ENCODE measurements at places on chromosomes 7 and 10.

- no peak for DNase-seq
These were observed 140.0 kb downstream of the LHPP start for GRCh38 chr10:124601431-124602120.

DNA sequence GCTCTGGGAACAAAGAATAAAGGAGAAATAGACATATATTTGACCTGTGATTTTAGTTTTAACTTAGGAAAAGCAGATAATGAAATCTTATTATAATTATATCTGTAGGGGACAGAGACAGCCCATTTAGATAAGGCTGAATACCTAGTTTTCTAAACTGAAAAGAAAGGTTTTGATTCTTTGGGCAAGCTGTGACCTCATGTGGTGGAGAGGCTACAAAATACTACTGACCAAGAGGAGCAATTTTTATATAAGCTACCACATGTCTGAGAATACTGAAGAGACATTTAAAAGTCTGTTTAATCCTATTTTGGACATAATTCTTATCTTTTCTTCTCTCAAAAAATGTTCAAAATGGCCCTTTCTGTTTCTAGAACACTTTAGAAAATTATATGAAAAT is 271.0 kb downstream of the MTERF1 start:
- no peak for DNase-seq

- no peak for DNase-seq
These were observed 89.5 kb downstream of the VWDE start for GRCh38 chr7:12314199-12314598.

GRCh38 chr10:66234872-66235271 is 691.0 kb upstream of the LRRTM3 start:
- no peak for DNase-seq

- no peak for DNase-seq
These were observed 71.9 kb downstream of the FOXL3 start for GRCh38 chr7:361680-362401.

GRCh38 chr10:131461093-131461492 is 149.6 kb upstream of the TCERG1L start:
- DNase-seq: no peak

- DNase-seq: no peak
These were observed 138.2 kb downstream of the SNX13 start for GRCh38 chr7:17802056-17802455.

DNA sequence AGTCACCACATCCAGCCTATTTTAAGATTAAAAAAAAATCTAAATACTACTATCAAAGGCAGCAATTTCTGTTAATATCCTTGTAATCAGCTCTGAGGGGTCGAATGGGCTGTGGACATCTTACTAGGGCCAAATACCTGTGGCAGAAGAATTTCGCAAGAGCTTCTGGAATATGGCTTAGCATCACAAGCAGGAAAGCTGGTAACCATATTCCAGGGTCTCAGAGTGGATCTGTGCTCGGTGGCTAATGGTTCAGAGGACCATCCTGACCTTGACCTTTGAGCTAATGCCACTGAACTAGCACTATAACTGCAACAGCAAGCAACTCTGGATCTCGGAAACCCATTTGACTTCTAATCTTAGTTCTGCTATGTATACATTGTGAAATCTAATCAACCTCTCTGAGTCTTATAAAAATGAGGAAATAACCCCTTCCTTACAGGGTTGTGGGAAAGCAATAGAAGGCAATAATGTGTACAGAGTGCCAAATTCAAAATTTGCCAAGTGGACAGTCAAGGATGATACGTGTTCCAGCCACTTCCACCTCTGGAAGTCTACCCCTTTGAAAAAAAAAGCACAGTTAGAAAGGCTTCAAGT is 65.5 kb downstream of the CYP26A1 start:
- no peak for DNase-seq

DNA sequence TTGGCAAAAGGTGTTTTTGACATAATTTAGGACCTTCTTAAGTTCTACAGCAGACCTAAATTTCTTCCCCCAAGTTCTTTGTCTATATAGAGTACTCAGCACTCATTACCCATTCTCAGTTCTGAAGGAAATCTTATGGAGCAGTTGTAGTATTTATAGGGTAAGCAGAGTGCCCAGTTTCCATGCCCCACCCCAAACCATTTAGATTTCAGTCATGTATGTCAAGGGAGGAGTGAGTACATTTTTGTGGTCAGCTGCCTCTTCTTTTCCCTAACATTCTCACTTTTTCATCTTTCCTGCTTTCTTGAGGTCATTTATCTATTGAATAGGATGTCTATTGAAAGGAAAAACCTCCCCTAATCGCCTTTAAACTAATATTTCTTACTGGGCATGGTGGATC is 83.3 kb downstream of the KAT6B start:
- DNase-seq: no peak

GRCh38 chr10:118682533-118682932 is 72.2 kb downstream of the CACUL1 start:
- no peak for DNase-seq

GRCh38 chr10:17673471-17674061 is 29.6 kb downstream of the STAM start:
- peak; percentile 63 for DNase-seq

- no peak for DNase-seq
These were observed 20.0 kb downstream of the CUBN start for GRCh38 chr10:17109475-17110207.

DNA sequence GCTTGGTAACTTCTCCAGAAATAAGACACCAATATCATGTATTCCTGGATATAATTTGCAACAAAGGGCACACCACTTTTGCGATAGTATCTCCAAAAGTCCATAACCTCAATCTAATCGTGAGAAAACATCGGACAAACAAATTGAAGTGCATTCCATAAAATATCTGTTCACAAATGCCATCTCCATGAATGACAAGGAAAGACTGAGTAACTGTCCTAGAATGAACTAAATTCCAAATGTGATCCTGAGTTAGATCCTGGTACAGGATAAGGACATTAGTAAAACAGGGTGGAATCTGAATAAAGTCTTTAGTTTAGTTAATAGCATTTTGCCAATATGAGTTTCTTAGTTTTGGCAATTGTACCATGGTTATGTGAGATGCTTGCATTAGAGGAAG is 384.2 kb downstream of the SUGCT start:
- no peak for DNase-seq

DNA sequence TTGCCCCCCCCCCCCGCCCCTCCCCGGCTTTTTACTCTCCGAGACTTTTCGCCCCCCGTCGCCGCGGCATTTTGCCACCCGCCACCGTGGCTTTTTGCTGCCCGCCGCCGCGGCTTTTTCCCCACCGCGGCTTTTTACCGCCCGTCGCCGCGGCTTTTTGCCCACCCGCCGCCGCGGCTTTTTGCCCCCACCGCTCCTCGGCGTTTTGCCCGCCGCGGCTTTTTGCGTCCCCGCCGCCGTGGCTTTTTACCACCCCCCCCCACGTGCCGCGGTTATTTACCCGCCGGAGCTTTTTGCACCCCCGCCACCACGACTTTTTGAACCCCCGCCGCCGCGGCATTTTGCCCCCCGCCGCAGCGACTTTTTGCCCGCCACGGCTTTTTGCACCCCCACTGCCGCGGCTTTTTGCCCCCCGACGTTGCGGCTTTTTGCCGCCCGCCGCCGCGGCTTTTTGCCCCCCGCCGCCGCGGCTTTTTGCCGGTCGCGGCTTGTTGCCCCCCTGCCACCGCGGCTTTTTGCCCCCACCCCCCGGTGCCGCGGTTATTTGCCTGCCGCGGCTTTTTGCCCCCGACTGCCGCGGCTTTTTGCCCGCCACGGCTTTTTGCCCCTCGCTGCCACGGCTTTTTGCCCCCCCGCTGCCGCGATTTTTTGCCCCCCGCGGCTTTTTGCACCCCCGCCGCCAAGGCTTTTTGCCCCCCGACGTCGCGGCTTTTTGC is 461.1 kb downstream of the ZNF33B start:
- peak; percentile 4 for DNase-seq

- no peak for DNase-seq
These were observed 44.9 kb downstream of the CCDC71L start for GRCh38 chr7:106615808-106616707.

GRCh38 chr10:100306861-100307260 is 20.4 kb upstream of the BLOC1S2 start:
- no peak for DNase-seq

DNA sequence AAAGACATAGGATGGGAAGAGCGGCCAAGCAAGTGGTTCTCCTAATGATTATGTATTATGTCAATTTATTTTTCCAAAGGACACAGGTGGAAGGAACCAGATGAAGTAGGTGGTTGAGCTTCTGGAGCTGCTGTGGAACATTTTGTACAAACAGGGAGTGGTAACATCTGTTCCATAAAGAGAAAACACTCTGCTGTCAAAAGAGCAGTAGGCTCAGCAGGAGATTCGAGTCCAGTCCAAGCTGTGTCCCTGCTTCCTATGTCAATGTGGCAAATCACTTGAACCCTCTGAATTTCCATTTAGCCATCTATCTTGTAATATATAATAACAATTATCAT is 448.0 kb upstream of the ANKRD30A start:
- DNase-seq: no peak

DNA sequence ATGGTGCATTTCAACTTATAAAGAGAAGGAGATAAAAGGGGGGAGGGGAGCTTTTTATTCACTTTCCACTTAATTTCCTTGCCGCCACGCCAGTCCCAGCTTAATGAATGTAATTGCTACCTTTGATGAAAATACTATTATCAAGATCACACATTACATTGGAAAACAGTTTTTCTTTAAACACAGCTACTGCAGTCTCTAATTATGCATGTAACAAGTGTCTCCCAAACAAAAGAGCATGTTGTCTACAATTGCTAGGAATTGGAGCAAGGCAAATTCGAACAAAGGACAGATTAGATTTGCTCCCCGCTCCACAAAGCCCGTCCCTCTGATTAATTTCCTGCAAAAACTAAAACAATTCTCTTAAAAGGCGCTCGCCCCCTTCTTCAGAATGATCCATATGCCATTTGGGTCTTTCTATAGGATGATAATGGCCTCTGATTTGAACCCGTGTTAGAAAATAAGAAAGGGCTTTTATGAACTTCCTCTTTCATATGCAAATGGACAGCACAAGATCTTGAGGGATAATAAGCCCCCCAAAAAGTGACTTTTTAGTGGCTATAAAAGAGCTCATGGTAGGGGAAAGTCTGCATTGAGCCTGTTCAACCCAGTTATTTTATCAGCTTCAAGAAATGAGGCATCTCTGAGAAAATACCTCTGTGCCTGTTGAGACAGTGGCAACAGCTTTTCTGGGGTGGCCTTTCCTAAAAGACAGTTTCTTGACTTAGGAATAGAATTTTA is 60.6 kb downstream of the ACADSB start:
- DNase-seq: no peak

GRCh38 chr10:57262892-57263291 is 901.8 kb upstream of the ZWINT start:
- no peak for DNase-seq

DNA sequence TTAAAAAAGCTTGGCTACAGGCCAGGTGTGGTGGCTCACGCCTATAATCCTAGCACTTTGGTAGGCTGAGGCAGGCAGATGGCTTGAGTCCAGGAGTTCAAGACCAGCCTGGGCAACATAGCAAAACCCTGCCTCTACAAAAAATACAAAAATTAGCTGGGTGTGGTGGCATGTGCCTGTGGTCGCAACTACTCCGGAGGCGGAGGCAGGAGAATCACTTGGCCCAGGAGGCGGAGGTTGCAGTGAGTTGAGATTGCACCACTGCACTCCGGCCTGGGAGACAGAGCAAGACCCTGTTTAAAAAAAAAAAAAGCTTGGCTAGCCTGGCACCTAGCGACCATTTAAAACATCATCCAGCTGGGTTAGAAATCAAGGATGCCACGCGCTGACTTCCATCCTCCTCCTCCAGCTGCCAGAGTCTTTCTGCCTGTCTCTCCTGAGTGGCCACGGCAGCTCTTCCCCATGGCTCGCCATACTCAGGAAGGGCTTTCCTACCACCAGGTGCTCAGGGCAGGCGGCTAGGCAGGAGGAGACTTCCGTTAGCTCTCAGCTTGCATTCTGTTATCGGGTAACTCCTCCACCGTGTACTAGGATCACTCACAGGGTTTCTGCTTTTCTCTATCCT is 45.0 kb downstream of the DENND2A start:
- no peak for DNase-seq

DNA sequence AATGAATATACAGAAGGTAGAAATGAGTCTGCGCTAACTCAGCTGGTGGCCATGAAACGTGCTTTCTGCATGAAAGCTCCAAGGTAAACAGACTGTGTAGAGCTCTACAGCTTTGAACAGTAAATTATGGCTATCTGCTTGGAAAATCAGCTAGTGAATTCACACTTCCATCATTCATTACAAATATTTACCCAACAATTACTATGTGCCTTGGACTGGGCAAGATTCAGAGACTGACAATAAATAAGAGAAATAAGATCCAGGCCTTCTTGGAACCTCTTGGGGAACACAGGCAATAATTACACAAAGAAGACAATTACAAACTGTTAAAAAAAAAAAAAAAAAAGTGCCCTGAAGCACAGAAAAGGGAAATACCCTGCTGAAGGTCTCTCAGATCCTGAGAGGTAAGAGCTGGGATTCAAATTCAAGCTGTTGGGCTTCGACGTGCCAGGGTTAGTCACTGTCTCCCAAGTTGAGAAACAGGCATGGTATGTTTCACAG is 15.8 kb downstream of the TSPAN12 start:
- DNase-seq: peak; percentile 12

DNA sequence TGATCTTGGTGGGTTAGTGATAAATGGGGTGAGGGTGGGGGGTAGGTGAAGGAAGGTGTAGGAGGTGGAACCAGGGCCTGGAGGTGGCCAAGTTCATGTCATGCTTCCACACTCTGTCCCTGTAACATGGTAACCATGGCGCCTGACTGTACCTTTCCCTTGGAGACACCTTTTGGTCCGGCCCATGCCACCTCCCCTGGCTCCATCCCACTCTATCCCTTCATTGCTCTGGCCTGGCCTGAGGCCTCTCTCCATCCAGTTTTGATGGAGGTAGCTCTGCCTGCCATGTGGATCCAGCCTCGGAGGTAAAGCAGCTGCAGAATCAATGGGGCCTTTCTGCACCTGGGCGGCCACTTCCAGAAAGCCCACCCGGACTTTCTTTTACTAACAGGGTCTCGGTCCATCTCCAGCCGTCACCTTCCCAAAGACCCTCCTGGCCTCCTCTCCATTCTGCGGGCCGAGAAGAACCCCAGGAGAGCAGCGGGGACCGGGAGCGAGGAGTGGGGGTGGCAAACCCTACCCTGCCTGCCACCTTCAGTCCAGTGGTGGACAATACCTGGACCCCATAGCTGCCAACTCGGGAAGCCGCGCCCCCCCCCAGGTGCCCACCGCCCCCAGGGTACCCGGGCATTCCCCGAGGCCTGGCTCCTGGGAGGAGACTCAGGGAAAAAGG is 504 bp upstream of the TRRAP start:
- DNase-seq: no peak

GRCh38 chr10:110531687-110532086 is 34.0 kb downstream of the DUSP5 start:
- DNase-seq: no peak

- DNase-seq: no peak
These were observed 467.9 kb upstream of the PODXL start for GRCh38 chr7:132024290-132024689.

GRCh38 chr10:50490241-50490640 is 133.5 kb downstream of the SGMS1 start:
- DNase-seq: no peak

- peak; percentile 69 for DNase-seq
These were observed 132.4 kb downstream of the TSPAN12 start for GRCh38 chr7:120725376-120726039.

- DNase-seq: no peak
These were observed 36.9 kb downstream of the STK32C start for GRCh38 chr10:132270721-132271457.

Measured in hepatocyte (in vitro differentiated cells).